ENCODE measurements at places on chromosomes 6 and 20.

GRCh38 chr6:135018941-135019340, 35.7 kb downstream of the HBS1L start:
- DNase-seq: no peak

GRCh38 chr6:154341871-154342270, 14.7 kb downstream of the IPCEF1 start:
- DNase-seq: no peak

GRCh38 chr20:35981969-35982368, 13.6 kb downstream of the CNBD2 start:
- no peak for DNase-seq

- no peak for DNase-seq
Observed at GRCh38 chr20:41330343-41330720, 10.3 kb upstream of the LPIN3 start.

DNA sequence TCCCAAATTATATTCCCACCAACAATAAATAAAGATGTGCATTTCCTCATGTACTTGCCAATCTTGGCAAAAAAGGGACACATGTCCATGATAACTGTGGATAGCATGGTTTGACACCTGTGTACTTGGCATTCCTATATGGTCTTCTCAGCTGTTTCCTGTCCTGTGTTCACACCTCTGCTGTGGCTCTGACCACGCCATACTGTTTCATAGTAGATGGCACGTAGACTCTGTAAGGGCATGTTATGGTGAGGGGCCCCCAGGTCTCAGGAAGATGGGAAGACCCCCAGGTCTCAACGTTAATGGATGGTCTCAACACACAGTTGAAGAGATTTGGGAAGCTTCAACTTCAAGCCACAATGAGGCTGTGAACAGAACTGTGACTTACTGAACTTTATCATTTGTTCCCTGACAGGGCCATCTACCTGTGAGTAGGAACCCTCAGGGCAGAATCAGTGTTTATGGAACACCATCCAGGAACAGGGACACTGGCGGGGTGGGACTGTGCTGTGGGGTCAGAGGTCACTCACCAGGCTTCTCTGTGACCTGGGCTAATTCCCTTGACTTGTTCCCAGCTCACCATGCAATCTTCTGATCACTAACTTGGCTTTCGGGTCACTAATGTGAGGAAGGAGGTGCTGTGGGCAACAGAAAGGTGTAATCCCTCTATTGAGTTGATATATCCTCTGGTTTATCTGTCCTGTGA, 11.8 kb downstream of the ZBTB24 start:
- no peak for DNase-seq

DNA sequence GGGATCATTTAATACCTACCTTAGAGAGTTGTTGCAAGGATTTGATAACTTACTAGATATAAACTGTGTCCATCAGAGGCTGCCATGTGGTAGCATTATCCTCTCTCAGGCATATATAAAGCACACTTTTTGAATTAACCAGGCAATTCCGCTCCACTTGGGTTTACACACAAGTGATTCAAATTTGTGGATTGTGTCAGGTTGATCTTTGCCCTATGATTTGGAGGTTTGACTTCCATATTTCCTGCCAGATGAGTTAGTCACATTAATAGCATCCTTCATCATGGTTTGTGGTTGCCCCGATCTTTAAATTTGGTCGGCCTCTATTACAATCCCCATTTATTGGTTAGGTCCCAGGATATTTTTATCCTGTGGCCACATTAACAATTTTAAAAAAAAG, 44.8 kb upstream of the CTAGE9 start:
- peak; percentile 66 for DNase-seq

DNA sequence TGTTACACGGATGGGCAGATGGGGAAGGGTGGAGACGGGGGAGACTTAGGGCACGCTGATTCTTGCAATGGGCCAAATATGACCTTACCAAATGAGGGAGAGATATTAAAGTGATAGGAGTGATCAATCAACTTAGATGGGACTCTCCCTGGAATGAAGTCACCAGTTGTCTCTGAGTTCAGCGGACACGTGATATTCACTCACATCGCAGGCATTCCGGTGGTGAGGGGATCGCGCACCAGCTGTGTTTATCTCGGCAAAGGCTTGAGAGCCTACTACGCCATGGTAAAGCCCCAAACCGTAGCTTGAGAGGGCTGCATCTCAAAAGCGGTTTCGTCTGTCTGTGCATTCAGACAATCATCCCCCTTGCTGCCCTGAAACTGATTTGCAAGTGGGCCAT, 5.5 kb downstream of the BMP7 start:
- no peak for DNase-seq

- no peak for DNase-seq
Observed at GRCh38 chr6:20997770-20998147, 463.5 kb downstream of the CDKAL1 start.

- DNase-seq: no peak
Observed at GRCh38 chr6:79608334-79609224, 22.6 kb upstream of the SH3BGRL2 start.

DNA sequence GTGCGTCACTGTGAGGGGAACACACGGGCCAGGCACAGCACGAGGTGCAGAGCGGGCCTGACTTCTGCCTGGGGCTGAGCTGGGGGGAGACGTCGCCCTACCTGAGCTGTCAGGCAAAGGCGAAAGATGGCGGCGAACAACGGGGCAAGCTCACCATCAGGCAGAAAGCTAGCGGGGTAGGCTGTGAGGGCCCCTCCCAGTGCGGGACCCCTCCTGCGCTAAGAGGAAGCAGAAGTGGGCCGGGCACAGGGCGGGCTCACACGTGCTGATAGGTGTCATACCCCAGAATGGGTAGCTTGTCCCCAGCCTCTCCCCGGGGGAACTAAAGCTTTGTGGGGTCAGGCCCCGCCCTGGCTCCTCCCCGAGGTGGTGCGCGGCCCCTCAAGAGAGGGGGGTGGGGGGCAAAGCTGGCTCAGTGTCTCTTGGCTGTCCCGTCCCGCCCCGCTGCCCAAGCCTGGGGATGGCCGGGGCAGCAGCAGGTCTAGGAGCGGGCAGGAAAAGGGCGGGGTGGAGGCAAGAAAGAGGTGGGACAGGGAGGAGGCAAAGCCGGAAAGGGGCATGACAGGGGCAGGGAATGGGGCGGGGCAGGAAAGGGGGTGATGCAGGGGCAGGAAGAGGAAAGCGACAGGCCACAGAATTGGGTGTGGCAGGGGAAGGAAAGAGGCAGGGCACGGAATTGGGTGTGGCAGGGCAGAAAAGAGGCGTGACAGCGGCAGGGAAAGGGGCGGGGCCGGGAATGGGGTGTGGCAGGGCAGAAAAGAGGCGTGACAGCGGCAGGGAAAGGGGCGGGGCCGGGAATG, 14.7 kb downstream of the UCKL1 start:
- no peak for DNase-seq

DNA sequence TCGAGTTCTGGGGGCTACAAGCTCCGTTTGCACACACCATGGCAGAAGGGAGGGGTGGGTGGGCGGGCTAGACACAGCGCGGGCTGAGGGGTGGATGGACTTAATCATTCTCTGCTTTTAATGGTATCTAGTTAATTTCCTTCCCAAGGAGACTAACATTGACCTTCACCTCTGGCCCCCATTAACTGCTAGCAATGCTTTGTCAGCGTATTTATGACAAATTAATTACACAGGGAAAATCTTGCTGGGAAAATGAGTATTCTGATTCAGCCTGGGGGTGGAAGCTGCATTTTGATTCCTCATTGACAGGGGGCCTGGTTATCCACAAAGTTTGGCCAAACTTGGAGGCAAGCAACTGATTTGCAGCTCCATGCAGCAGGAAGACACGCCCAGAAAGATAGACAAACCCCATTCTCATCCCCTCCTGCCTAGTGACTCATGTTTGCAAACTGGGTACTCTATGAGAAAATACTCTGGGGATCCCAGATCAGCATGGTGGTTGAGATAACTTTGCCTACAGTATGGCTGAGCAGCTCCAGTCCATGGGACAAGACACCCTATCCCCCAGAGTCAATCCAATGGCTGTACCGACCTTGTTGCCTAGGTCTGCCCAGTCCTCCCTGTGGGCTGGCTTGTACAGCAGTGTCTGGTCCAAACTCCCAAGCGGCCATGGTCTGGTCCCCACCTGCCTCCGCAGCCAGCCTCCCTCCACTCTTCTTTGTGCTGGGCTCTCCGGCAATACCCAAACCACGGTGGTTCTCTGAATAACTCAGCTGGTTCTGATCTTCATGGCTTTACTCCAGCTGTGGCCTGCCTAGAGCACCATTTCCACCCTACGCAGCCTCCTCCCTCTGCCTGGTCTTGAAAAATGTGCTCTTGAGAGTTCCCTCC, 19.7 kb downstream of the ZBP1 start:
- no peak for DNase-seq

DNA sequence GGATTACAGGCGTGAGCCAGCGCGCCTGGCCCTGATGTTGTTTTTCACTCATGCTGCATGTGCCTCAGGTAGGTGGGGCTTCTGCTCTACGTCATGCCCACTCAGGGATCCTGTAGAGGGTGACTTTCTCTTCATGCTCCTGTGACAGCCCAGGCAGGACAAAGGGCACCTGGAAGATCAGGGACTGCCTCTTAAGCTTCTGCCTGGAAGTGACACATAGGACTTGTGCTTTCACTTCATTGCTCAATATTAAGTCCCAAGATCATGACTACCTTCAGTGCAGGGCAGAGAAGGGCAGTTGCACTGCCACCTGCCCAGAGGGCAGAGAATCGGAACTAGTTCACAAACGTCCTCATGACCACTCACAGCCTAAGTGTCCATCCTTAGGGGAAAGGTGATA, 249.5 kb upstream of the SULF2 start:
- DNase-seq: no peak

GRCh38 chr6:142925575-142926110, 19.3 kb downstream of the HIVEP2 start:
- no peak for DNase-seq

- no peak for DNase-seq
Observed at GRCh38 chr6:134031696-134032255, 20.6 kb downstream of the SLC2A12 start.

- DNase-seq: no peak
Observed at GRCh38 chr6:12423832-12424231, 133.7 kb downstream of the EDN1 start.

DNA sequence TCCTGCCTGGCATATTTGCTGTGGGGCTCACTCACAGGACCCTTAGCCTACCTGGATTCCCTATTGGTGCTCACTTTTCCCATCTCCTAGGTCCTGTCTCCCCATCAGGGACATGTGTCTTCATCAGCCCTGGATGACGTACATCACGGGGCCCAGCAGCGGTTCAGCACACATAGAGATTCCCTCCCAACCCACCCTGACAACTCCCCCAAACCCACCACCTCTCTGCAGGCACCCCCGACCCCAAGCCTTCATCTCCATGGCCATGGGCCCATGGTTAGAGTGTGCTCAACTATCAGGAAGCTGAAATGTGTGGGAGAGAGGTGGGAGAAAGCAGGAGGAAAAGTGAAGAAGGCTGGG, 25.4 kb upstream of the SPDEF start:
- DNase-seq: no peak

DNA sequence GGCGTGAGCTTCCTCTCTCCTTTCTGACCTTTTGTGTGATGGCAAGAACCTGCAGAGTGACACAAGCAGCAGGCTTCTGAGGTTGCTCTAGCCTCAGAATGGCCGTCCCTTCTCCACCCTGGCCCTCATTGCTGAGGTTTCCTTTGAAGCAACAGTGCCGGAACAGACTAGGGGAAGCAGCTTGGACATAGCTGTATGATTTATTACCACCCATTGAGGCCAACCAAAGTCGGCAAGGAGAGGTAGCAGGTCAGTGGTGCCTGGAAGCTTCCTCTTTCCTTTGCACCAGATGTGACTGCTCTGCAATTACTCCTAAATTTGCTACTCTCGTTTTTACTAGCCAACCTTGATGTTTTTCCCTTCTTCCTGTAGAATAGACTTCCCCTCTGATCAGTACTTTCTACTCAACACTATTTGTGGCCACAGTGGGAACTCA, 31.4 kb downstream of the PTPN1 start:
- no peak for DNase-seq

- peak; percentile 7 for DNase-seq
Observed at GRCh38 chr6:20952699-20953474, 418.6 kb downstream of the CDKAL1 start.

DNA sequence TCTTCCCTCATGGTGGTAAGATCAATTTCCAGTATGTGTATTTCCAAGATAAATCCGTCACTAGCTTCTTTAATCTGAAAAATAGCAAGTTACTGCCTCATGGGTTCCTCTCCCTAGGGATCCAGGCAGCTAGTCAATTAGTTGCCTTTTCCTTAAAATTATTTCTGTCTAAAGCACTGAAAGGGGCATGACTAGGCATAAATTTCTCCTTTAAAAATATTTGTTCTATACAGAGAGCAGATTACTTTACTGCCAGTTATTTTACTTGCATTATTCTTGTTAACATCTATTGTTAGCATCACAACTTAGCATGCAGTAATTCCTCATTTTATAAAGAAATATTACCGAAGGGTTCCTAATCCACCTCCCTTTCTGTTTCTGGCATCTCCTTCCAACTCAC, 1.4 kb downstream of the MTCL3 start:
- DNase-seq: no peak

DNA sequence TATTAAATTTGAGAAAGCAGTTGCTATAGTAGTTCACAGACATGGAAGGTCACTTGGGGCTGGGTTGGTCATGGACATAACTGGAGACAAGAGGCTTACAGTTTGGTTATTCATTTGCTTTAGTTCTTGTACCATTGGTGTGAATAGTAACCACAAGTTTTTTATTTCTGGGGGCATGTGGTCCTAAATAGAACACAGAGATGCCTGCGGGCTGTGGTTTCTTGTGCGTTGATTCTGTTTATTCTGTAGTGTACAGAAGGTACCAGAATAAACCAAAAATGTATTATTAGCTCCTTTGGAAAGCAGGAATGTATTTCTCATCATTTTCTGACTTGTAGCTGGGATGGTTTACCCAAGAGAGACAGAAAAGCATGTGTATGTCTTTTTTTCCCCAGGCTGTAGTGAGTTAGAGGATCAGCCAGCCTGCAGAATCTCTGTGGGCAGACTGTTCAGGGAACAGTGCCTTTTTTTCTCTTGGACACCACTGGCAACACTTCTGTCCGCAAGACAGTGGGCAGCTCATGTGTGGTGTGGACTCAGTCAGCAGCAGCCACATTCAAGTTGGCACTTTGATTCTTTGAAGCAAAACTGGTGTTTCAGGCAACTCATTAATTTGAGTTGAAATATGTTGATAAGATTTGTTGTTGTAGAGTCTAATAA, 122.1 kb downstream of the LRRC1 start:
- no peak for DNase-seq

DNA sequence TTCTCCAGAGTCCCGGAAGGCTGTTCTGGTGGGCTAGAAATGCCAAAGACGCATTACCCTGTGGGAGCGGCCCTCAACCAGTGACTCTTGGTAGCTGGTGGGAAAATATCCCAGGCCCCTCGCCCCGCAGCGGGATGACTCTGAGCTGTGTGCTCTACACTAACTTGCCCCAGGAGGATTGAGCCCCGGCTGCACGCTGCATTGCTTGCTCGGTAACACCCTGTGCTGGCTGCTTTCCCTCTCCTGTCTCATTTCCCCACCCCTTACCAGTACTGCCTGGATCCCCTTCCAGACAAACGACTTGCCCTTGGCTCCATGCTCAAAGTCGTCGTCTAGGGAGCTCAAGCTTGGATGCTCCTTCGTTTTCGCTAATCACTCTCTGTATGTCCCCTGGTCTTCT, 411.8 kb upstream of the SULF2 start:
- no peak for DNase-seq

GRCh38 chr20:15297059-15297875, 959.9 kb upstream of the FLRT3 start:
- DNase-seq: no peak
